ENCODE measurements at places on chromosomes 13 and 19. TPM values are rescaled to one million over a fixed set of nuclear protein-coding genes. Genes with fewer than 3 reads are reported as not detected.

DNA sequence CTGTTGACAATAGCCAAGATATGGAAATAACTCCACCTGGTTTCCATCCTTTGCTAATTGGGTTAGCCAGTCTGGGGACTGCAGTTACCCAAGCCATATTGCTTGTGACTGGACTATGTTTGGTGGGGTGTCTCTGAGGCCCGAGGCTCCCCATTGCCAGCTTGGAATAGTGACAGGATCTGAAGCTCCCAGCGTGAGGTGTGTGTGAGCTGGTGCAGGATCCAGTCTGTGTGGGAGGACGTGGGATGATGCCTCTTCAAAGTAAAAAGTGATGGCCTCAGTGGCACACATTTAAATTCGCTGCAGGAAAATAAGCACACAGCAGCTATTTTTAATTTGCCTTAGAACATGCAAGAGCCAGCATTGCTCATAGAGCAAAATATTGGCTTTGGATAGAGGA, 75.0 kb downstream of the TEX26 start:
- no peak for DNase-seq

- no peak for DNase-seq
Measured at GRCh38 chr13:99969453-99969918, 2.1 kb downstream of the ZIC5 start.

DNA sequence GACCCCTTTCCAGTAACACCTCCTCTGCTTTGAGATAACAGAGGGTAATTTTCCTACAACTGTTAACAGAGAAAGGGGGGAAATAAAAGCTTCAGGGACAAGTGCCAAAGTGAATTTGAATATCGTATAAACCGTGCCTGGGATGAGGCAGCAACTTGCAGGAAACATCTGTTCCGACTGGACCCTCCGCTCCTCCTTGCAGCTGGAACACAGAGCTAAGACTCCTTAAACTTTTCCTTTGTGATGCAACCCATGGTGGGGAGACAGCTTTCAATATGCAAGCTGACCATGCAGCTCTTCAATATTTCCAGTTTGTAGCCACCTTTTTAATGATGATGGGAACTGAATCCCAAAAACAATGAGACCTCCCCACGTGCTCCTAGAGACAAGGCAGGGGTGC, 432.6 kb downstream of the ZNF536 start:
- DNase-seq = no peak

DNA sequence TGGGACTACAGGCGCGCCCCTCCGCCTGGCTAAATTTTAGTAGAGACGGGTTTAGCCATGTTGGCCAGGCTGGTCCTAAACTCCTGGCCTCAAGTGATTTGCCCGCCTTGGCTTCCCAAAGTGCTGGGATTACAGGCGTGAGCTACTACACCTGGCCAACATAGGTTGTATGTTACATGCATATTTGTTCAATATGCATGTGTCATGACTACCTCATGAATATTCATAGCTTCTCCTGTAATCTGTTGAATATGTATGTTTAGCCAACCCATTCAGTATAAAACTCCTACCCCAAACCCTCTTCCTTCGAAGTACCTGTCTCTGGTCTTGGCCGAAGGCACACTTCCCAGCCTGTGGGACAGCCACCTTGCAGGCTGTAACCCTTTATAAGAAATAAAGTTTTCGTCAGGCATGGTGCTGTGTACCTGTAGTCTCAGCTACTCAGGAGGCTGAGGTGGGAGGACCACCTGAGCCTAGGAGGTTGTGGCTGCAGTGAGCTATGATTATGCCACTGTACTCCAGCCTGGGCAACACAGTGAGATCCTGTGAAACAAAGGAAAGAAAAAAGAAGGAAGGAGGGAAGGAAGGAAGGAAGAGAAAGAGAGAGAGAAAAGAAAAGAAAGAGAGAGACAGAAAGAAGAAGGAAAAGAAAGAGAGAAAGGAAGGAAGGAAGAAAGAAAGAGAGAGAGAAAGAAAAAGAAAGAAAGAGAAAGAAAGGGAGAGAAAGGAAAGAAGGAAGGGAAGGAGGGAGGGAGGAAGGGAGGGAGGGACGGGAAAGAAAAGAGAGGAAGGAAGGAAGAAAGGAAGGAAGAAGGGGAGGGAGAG, 29.3 kb downstream of the GPR42 start:
- no peak for DNase-seq

- no peak for DNase-seq
Measured at GRCh38 chr13:59464926-59465325, 698.8 kb downstream of the DIAPH3 start.

GRCh38 chr19:5697022-5697889, 7.2 kb downstream of the RPL36 start:
- no peak for DNase-seq

- no peak for DNase-seq
Measured at GRCh38 chr19:41226874-41227390, 7.9 kb downstream of the AXL start.

GRCh38 chr13:43057653-43058317, 34.4 kb downstream of the DNAJC15 start:
- no peak for DNase-seq

- DNase-seq = no peak
Measured at GRCh38 chr13:54845351-54845965, 1816.8 kb downstream of the OLFM4 start.

DNA sequence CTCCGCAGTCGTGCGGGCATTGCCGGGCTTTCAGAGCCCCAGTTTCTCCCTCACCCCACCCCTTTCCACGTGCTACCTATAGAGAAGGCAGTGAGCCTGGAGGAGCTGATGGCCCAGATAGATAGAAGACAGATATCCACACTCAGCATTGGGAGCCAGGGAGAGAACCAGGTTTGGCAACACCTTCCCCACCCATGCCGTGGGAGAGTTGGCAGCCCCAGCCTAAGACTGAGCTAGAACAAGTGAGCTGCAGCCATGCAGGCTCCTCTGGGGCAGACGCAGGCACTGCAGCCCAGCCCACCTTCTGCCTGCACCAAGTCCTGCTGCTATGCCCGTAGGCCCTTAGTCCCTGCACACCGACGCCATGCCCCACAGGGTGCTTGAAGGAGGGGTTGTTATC, 10.3 kb upstream of the KRTDAP start:
- no peak for DNase-seq

KCTD4 gene
- not detected for total RNA-seq

ATP4B gene
- total RNA-seq = not detected

RPS15 gene
- total RNA-seq = 614 TPM

VSIG10L gene
- total RNA-seq = 5.4 TPM
